HT1080 (cell line): ENCODE measurements at places on chromosomes 6 and 20. TPM values are rescaled to one million over a fixed set of nuclear protein-coding genes. Genes with fewer than 3 reads are reported as not detected.

GRCh38 chr6:77456531-77457248 lies 6.6 kb downstream of the HTR1B start:
- peak; percentile 93 for DNase-seq

- no peak for DNase-seq
Measured at GRCh38 chr20:59576216-59576953, 28.0 kb upstream of the PHACTR3 start.

DNA sequence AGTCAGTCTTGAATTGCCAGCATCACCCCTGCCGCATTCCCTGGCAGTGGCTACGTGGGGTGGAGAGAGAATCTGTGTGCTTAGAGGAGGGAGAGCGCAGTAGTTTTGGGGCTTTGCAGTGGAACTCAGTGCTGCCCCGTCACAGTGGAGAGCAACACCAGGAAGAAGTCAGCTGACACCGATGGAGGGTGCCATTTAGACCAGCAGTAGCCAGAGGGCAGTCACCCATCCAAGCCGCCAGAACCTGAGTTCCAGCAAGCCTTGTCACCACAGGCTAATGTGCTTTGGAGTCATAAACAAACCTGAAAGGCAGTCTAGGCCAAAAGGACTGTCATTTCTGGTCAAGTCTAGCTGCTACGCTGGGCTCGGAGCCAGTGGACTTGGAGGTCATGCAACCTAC lies 22.0 kb upstream of the PERP start:
- no peak for DNase-seq

GRCh38 chr6:44540881-44541280 lies 153.4 kb downstream of the CDC5L start:
- no peak for DNase-seq

The ULBP2 gene
- 11.6 and 12.2 TPM in 2 replicates for total RNA-seq

The TGM3 gene
- not detected in 2 replicates for total RNA-seq

DNA sequence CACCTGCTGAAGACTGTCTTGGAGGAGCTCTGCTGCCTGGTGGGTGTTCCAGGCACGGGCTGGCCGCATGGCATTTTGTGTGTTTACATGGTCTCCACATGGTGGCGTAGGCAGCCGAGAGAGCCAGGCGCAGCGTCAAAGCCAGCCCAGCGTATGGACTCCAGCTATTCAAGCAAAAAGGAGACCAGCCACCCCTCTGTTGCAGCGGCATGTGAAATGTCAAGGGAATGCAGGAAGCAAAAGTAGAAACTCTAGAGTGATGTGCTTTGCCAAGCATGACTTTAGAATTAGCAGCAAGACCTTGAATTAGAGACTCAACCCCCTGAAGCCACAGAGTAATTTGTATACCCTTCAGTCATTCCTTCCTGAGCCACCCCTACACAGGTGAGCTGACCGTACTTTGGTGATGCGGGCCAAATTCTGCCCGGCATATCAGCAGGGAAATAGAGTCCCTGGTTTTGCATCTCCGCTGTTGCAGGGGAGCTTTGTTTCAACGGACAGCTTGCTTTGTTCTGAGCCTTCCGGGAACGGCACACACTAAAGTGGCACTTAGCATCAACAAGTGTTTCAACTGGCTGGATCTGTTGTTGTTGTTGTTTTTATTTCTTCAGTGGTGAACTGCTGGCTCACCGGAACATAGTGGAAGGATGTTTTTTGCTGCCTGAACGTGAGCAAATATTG lies 48.5 kb downstream of the FNDC1 start:
- peak; percentile 33 for DNase-seq

- peak; percentile 1 for DNase-seq
Measured at GRCh38 chr6:83696674-83697073, 12.2 kb downstream of the SNAP91 start.

- peak; percentile 89 for DNase-seq
Measured at GRCh38 chr6:166691199-166691598, 64.1 kb upstream of the RPS6KA2 start.

The ADGRB3 gene
- 0.10 and 0.24 TPM in 2 replicates for total RNA-seq

GRCh38 chr6:17900011-17900410 lies 87.4 kb downstream of the KIF13A start:
- no peak for DNase-seq

DNA sequence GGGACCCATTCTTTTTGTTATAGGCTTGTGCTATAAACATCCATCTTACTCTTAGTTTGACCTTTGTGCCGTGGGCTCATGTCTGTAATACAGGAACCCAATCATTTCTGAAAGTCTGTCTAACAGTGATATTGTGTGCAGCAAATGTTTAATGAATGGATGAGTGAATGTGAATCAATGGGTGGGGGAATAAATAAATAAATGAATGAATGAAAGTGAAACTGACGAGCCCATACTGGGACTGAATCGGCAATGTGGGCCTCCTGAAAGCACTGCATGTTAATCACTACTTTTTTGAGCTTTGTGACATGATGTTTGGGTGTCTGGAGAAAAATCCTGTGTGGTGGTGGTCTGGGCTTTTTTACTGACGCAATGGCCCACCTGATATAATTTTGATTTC lies 175.0 kb downstream of the GMPR start:
- no peak for DNase-seq

DNA sequence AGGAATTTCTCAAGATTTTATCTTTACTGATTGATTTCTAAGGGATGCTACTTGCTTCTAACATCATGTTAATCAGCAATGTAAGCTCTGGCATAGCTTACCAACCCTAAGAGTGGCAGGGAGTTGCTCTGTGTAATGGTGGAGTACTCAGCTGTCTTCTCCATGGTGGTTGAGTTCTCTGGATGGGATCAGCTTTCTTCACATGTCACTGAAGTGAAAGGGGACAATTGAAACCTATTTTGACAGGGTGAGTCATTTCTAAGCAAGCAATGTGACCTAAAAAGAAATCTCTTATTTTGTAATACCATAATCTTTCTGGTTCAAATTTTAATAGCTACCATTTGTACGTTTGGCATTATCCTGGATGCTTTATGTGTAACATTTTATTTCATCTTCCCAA lies 430.4 kb downstream of the GJA1 start:
- DNase-seq: no peak

- DNase-seq: no peak
Measured at GRCh38 chr6:135525594-135525993, 28.1 kb upstream of the AHI1 start.

GRCh38 chr6:109609737-109610136 lies 81.3 kb downstream of the AK9 start:
- DNase-seq: no peak

The LRFN2 gene
- total RNA-seq: not detected in 2 replicates

The RHAG gene
- total RNA-seq: 0.05 TPM in 1 of 2 replicates, not detected in the other

The JAG1 gene
- 42.8 and 43.6 TPM in 2 replicates for total RNA-seq

DNA sequence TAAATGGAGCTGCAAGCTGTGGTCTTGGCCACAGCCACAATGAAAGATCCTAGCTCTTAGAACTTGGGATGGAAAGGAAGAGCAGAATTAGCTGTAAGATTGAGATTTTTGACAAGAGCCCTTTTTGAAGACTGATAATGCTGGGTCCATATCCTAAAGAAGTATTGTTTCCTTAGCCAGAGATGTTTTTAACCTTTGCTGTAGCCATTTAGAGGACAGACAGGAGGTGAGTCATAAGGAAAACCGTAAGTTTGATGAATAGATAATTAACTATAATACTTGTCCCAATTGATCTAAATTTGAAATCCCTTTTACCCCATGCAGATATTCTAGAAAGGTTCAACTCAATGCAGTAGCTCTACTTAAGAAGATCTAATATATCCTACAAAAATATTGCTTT lies 213.7 kb downstream of the HTR1B start:
- no peak for DNase-seq

The DEFB124 gene
- total RNA-seq: not detected in 2 replicates

The TNF gene
- not detected in 2 replicates for total RNA-seq

GRCh38 chr20:47547034-47547387 lies 45.3 kb downstream of the NCOA3 start:
- DNase-seq: no peak

The MYL9 gene
- 3.8 and 10.0 TPM in 2 replicates for total RNA-seq

DNA sequence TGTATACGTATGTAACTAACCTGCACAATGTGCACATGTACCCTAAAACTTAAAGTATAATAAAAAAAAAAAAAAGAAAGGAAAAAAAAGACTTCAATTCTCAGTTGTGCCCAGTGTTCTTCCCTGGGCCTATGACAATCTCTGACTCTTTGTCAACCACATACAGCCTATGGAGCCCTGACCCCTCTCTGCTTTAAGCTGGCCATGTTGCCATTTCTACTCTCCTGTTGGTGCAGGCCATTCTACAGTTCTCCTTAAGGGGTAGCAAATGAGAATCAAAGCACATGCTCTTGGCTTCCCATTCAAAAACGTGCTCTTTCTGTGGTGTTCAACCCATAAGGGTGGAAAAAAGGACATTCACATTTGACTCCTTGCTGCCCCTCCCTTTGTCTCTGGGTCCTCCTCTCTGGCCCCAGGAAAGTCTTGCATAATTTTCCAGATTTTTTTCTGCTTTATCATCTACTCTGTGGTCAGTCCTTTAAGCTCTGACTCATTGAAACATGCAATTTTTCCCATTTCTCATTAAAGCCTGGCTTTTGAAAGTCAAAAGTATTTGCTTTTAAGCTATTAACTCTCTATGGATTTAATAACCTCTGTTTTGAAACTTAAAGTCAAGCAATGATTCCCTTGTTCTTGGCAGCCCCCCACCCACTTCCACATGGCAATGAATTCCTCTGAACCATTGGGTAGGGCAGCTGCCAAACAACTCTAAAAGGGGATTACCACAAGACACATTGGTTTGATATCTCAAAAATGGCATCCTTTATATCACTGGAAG lies 208.6 kb upstream of the MCHR2 start:
- DNase-seq: peak; percentile 96

- DNase-seq: no peak
Measured at GRCh38 chr6:148848915-148849314, 102.1 kb downstream of the UST start.

GRCh38 chr20:47205577-47206123 lies 150.8 kb downstream of the ZMYND8 start:
- peak; percentile 74 for DNase-seq

The ADGRG6 gene
- 12.3 and 12.7 TPM in 2 replicates for total RNA-seq

GRCh38 chr6:131282365-131282764 lies 147.1 kb downstream of the AKAP7 start:
- no peak for DNase-seq

GRCh38 chr20:6212903-6213302 lies 90.1 kb upstream of the FERMT1 start:
- no peak for DNase-seq

DNA sequence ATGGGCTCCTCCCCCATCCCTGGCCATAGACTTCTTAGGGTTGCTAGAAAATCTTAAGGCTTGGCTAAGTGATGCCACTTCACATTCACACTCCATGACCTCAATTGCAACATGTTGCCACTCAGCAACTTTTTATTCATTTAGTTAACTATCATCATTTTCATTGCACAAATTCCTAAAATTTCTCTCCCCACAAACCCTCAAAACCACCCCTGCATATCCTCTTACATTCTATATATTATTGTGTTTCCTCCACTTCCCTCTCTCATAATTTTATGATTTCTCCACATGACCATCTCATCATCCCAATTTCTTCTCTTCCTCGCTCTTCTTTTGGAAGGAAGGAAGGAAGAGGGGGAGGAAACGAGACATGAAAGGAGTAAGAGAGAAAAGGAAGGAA lies 436.0 kb downstream of the HACE1 start:
- DNase-seq: no peak

The FAM184A gene
- total RNA-seq: 0.03 and 0.31 TPM in 2 replicates

- no peak for DNase-seq
Measured at GRCh38 chr20:42161228-42161829, 543.2 kb upstream of the CHD6 start.

GRCh38 chr6:86079938-86080337 lies 437.3 kb upstream of the SYNCRIP start:
- DNase-seq: no peak

GRCh38 chr6:30073489-30074235 lies 1.9 kb downstream of the RNF39 start:
- DNase-seq: no peak

The TREML2 gene
- not detected in 2 replicates for total RNA-seq

The PI16 gene
- 0.08 TPM in 1 of 2 replicates, not detected in the other for total RNA-seq

GRCh38 chr6:143964674-143965081 lies 43.4 kb downstream of the PLAGL1 start:
- DNase-seq: no peak

DNA sequence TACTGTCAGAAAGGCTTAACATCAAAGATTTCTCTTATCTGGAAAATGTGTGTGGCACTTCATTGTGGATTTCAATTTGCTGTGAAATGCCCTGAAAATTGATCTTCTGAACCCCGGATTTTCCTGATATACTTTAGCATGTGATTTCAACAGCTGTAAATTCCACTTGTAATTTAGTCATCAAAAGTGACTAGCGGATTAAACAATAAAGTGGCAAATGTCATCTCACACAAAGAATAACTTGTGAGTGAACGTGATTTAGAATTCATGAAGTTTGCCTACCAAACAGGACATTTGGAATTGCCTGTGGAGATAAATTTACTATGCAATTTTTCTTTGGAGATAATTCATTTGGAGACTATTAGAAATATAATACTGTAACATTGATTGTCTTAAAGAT lies 601.6 kb downstream of the COL12A1 start:
- no peak for DNase-seq

GRCh38 chr6:118896339-118897136 lies 2.6 kb downstream of the ASF1A start:
- peak; percentile 81 for DNase-seq

The AIG1 gene
- 30.8 and 33.7 TPM in 2 replicates for total RNA-seq

The ENPP4 gene
- 0.03 TPM in 1 of 2 replicates, not detected in the other for total RNA-seq

DNA sequence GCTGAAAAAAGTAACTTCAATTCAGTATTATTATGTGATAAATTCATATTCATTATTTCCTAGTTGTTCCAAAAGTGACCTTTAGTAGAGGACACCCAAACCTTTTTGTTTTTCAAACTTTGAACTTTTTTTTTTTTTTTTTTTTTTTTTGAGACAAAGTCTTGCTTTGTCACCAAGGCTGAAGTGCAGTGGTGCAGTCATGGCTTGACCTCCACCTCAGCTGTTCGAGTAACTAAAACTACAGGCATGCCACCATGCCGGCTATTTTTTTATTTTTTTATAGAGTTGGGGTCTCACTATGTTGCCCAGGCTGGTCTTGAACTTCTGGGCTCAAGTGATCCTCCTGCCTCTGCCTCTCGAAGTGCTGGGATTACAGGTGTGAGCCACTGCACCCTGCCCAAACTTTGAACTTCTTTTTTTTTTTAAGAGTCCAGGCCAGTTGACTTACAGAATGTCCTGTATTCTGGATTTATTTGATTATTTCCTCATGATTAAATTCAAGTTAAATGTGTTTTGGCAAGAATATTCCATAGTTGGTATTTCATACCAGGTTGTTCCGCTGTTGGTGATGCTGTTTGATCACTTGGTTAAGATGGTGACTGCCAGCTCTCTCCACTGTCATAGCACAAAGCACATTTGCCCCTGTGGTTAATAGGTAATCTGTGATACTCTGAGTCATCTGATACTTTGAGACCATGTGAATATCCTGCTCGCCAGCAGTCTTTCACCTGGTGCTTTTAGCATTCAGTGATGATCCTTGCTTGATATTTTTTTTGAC lies 48.0 kb downstream of the VAPB start:
- no peak for DNase-seq

The OR2H2 gene
- not detected in 2 replicates for total RNA-seq

DNA sequence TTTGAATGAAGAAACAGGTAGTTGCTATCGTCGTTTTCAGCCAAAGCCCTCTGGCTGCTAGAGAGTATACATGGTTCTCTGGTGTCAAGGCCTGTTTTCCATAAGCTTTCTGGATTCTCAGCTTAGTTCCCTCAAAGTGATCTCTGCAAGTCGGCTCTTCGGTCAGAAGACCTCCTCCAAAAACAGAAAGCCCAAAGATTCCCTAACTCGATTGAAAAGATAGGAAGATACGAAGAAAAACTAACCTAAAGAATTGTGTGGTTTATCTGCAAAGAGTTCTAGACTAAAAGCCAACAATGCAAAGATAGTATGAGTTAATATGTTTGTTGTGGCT lies 545 bp upstream of the ASCC3 start:
- no peak for DNase-seq

The SLX4IP gene
- 3.7 and 3.9 TPM in 2 replicates for total RNA-seq

- DNase-seq: no peak
Measured at GRCh38 chr6:41650120-41650519, 11.9 kb downstream of the MDFI start.
